Neuronal stem cell (in vitro differentiated cells): ENCODE measurements at places on chromosomes 12 and 14.

DNA sequence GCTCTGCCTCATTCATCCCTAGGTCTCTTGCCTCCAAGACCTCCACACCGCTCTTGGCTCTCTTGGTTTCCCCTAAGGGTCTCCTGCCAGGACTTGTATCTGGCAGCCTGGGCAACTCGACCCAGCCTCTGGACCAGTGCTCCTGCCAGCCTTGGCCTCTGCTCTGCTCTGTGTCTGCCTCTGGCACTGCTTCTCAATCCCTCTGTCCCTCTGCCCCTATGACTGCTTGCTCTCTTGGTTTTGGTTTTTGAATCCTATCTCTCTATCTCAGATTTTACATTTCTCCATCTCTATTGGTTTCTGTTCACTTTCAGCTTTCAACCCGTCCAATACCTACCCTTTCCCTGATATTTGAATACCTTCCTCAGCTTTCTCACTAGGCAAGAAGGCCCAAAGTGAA is 6.3 kb downstream of the ITGA5 start:
- no peak for DNase-seq

DNA sequence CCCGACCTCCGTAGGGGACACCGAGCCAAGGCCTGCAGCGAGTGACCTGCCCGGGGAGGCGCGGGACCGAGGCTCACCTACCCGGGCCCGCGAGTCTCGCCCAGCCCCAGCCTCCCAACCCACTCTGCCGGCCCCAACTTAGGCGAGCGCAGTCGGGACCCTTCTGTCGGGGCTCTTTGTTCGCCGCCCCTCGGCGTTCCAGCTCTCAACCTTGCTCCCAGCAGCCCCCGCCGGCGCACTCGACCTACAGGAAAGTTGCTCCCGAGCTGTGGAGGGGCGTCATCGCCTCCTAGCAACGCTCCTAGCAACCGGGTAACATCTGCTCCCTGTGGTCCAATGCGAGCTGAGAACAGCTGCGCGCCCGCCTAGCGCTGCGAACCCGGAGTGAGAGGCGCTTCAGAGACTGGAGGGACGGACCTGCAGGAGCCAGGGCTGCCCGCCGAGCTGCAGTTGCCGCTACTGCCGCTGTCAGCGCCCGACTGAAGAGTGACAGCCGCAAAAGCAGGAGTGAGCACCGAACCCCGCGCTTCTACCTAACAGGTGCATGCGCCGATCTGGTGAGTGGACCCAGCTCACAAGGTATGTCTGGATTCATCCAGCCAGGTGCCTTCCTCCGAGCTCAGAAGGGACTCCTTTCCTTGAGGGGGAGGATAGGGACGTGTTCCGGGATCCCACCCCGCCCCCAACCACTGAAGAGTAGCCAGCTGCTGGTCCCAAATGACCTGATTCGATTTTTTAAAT is 355.0 kb downstream of the SNAPC1 start:
- DNase-seq = peak; percentile 93

GRCh38 chr14:105945896-105946295 is 419.5 kb downstream of the TMEM121 start:
- no peak for DNase-seq

GRCh38 chr14:72253503-72253902 is 321.3 kb downstream of the RGS6 start:
- no peak for DNase-seq

GRCh38 chr14:56858422-56858821 is 48.1 kb upstream of the OTX2 start:
- DNase-seq = no peak

DNA sequence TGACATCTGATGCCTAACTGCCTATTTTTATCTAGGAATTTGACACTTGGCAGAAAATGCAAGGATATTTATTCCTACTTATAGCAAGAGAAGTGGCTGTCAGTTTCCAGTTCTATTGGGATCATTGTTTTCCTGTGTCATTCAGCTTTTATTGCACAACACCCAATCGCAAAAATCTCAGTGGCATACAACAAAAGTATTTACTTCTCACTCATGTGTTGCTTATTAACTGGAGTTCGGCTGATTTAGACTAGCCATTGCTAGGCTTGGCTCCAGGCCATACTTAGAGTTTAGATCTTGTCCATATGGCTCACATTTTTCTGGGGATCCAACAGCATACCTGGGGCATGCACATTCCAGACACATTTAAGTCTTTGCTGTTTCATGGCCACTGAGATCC is 218.6 kb upstream of the SYT1 start:
- no peak for DNase-seq

GRCh38 chr12:98198261-98198982 is 317.0 kb upstream of the TMPO start:
- no peak for DNase-seq

DNA sequence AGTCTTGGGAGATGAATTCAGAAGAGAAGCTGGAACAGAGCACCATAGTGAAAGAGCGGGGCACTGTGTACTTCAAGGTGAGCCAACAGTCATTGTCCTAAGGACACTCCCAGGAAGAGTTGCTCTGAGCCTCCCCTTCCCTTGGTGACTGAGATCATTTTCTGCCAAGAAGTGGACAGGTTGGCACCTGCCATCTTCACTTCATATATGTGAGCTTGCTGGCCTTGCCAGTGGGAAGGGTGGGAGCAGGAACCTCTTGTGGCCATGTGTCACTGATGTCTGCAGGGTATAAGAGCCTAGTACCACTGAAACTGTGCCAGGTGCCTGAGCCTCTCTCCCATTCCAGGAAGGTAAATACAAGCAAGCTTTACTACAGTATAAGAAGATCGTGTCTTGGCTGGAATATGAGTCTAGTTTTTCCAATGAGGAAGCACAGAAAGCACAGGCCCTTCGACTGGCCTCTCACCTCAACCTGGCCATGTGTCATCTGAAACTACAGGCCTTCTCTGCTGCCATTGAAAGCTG is 5.3 kb downstream of the FKBP4 start:
- DNase-seq = no peak

DNA sequence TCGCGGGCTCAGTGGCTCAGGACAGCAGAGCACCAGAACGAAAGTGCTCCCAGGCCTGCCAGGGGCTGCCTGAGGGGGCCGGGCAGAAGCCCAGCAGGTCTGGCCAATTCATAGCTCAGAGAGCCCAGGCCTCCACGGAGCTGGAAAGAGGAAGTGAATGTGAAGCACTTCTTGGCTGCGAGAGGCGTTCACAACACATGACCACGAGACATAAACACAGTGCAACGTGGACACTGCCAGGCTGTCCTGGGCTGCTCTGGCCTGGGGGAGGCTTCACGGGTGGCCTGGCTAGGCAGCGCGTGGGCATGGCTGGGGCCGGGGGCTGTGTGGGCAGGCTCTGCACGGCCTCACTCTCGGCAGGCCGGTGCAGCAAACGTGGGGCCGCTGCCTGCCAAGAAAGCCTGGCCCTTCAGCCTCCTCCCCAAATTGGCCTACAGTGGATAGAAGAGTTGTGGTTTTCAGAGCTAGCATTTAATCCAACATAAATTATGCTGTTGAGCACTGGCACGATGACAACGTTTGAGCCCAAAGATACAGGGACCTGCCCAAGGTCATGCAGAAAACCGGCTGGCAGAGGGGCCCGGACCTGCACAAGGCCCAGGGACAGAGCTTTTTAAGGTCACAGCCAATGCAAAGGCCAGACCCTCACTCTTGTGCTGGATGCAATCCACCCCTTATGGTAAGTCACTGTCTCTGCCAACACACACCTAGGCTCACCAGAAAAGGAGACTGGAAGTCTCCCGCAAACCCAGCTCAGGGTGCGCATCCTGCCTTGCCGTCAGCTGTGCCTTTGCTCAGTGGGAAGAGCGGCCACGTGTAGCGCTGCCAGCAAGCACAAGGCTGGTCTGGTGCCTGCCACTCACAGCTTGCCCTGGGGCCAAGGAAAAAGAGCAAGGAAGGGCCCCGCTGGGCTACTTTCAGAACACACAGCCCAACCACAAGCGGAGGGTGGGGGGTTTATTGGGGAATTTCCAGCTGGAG is 8.6 kb downstream of the SLC25A29 start:
- DNase-seq = no peak

GRCh38 chr14:61472011-61472672 is 150.8 kb downstream of the PRKCH start:
- no peak for DNase-seq

DNA sequence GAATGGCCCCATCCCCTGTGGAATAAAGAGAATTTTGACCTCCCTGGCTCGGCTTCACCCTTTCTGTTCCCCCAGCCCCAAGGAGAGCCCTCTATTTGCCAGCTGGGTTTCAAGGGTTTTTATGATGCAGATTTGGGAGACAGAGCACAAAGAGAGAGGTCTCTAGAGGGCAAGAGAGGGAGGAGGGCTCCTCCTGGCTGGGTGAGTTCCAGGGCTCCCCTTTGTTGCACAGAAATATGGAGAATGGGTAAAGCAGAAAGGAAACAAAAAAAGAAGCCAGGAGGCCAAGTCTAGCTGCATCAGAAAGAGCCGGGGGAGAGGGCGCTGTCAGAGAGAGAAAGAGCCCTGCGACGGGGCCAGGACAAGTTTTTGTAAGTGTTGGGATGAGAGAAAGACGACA is 319.6 kb upstream of the RTL1 start:
- peak; percentile 70 for DNase-seq

DNA sequence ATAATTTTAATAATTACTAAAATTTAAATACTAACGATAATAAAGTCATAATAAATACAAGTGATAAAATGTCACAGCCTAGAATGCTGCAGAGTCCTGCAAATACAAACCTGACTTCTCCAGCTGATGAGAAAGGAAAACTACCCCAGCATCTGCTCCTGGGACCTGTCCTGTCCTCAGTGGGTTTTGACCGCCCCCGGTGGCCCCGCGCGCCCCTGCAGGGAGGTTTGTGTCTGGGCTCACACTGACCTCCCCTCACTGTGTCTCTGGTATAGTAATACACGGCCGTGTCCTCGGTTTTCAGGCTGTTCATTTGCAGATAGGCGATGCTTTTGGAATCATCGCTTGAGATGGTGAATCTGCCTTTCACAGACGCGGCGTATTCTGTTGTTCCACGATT is 1139.4 kb downstream of the TMEM121 start:
- no peak for DNase-seq

GRCh38 chr14:93135399-93135798 is 19.7 kb upstream of the ITPK1 start:
- no peak for DNase-seq
